ENCODE measurements at places on chromosomes 3 and 15.

DNA sequence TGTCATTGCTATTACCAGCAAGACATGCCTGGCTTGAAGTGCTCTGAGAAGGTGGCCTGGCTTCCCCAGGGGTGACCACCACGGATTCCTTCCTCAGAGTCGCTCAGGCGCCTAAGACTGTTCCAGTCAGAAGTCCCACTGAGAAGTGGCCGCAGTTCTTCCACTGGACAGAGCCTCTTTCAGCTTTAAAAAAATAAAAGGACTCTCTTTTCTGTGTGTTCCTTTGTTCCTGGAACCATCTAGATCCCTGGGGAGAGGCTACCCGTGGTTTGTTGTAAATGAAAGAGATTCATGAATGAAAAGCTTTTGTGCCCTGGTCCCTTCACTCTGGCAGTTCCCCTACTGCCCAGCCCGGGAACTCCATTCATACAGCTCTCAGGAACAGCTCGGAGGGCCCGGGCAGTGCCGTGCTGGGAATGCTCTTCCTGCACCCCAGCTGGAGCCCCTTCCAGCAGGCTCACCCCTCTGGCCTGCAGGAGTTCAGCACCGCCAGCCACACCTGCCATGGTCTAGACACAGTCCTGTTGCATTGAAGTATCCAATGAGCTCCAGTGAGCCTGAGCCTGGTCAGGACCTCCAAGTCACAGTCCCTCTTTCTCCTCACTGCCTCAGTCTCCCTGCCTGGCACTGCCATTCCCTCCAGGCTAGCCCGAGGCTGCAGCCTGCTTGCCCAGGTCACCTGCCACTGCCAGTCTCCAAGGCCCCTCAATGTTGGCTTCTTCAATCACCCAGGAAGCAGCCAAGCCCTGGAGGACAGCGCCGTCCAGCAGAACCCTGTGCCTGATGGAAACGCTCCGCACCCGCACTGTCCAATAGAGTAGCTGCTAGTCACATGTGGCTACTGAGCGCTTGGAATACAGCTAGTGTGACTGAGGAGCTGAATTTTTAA lies 75.4 kb downstream of the XXYLT1 start:
- DNase-seq = no peak

DNA sequence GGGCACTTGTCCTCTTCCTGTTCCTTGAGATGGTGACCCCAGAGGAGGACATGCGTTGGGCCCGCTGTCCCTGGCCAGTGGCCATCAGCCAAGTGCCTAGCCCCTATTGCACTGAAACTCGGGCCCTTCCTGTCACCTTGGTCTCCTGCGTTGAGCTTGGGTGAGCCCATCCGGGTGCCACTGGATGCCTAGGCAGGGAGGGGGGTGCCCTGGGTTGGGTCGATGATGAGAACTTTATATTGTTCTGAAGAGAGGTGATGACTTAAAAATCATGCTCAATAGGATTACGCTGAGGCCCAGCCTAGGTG lies 221.8 kb downstream of the SNRPN start:
- no peak for DNase-seq

GRCh38 chr3:127990051-127990450 lies 62.2 kb upstream of the SEC61A1 start:
- no peak for DNase-seq

DNA sequence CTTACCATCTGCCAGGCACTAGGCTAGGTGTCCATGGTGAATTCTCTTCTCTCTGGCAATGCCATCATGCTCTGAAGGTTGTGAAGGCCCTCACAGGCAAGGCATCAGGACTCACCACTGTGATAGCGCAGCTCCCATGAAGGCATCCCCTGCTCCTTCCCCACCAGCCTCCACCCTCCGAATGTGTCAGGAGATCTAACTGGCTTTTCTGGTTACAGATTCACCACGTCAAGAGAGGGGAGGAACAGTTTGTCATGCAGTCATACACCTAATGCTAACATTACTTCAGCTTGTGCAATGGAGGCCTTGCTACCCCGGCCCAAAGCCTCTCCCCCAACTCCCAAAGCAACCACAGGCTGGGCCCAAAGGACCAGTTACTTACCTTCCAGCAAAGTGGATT lies 8.9 kb upstream of the CMTM8 start:
- no peak for DNase-seq

GRCh38 chr3:148131990-148132638 lies 565.6 kb upstream of the AGTR1 start:
- DNase-seq = peak; percentile 34
